ENCODE measurements at places on chromosomes 11 and 22.

DNA sequence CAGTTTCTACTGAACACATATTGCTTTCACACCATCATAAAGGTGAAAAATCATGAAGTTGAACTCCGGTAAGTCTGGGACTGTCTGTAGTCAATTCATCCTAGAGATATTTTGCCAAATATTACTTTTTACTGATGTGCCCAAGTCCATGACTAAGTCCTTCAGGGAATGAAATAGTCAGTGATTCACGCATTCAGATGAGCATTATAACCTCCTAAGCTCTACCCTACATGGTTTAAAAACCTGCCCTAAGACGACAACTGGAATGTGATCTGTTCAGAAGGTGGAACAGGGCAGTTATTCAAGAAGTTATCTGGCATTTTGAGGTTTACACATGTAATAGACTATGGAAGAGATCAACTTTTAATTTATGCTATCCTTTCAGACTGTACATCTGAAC lies 125.6 kb downstream of the TRPC6 start:
- no peak for DNase-seq

DNA sequence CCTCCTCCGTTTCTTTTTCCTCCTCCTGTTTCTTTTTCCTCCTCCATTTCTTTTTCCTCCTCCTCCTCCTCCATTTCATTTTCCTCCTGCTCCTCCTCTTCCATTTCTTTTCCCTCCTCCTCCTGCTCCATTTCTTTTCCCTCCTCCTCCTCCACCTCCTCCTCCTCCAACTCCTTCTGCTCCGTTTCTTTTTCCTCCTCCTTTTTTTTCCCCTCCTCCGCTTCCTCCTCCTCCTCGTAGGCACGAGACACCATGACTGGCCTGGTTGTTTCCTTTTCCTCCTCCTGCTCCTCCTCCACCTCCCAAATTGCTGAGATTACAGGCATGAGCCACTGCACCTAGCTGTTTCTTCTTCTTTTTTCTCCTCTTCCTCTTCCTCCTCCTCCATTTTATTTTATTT lies 25.6 kb upstream of the DRICH1 start:
- DNase-seq: no peak

- no peak for DNase-seq
Measured at GRCh38 chr22:25630447-25630846, 66.0 kb downstream of the GRK3 start.

- DNase-seq: no peak
Measured at GRCh38 chr22:20298110-20298802, 21.6 kb downstream of the DGCR6L start.

DNA sequence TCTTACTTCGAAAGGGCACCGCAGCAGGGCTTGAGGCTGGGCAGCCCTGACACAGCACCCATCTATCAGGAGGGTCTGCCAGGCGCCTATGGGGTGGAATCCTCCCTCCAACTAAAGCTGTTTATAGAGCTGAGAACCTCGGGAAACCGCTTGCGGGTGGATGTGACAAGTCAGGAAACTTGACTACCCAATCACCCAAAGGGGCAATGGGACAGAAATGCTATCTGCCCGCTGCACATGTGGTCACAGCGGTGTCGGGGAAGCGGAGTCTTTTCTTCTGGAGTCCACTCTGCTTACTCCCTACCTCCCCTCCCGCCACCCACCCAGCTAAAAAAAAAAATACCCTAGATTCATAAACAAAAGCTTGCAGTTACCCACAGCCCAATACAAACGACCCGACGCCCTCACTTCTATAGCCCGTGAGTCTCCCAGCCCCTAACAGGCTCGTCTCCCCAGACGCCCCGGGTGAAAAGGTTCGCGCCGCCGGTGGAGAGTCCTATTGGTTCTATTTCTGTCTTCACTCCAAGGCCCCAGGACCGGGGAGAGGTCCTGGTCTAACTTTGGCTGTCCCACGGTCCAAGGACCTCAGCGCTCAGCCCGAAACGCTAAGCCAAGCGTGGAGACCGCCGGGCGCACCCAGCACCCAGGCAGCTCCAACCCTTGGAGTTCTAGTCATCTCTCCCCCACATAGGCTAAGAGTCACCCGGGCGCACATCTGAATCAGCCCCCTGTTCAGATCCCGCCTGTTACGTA lies 1.4 kb downstream of the TRPC6 start:
- peak; percentile 74 for DNase-seq

- DNase-seq: no peak
Measured at GRCh38 chr11:1630271-1630670, 696 bp downstream of the KRTAP5-5 start.
